ENCODE measurements at places on chromosomes 7 and 10. TPM values are rescaled to one million over a fixed set of nuclear protein-coding genes. Genes with fewer than 3 reads are reported as not detected.
A peak's percentile ranks its signal among the peaks of the same experiment; 100 is the strongest.

DNA sequence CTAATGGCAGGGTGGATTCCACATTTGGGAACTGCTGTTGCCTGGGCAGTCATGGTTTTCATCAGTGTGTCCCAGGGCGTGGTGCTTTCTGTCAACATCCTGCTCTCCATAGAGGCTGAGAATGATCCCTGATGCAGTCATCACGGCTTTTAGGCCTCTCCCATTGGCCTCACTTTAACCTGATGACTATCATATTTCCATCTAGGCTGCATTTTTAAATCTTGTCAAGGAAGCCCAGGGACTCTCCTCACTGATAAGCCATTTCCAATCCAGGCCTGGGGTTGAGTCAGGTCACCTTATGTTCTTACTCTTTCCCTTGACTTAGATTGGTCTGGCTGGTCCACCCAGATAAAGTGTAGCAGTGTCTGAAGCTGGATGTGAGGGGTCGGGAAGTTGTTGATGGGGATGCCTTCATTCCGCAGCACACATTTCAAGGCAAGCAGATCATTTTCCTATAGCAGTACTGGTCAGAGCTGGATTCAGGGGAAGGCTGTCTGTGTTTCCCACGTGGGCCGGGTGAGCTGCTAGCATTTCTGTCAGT lies 177.0 kb downstream of the AUTS2 start:
- DNase-seq: no peak

KAZALD1 gene
- total RNA-seq: 4.5 TPM

DNA sequence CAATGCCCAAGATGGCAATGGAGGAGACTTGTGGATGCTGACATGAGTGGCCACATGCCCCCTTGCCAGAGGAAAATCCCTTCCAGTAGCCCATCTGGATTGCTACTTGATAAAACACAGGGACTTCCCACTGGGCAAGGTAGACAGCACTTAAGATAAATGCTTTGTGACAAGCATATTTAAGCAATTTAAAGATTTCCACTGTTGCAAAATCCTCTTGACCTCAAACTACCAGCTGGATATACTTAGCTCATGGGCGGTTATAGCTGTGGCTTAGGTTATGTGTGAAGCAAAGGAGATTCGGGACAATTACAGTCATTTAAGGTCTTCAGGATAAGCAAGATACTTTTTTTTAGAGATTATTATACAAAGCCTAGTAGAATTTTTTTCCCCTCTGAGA lies 238.1 kb downstream of the BMPER start:
- DNase-seq: no peak

KNDC1 gene
- 0.65 TPM for total RNA-seq

HABP2 gene
- total RNA-seq: not detected

DNA sequence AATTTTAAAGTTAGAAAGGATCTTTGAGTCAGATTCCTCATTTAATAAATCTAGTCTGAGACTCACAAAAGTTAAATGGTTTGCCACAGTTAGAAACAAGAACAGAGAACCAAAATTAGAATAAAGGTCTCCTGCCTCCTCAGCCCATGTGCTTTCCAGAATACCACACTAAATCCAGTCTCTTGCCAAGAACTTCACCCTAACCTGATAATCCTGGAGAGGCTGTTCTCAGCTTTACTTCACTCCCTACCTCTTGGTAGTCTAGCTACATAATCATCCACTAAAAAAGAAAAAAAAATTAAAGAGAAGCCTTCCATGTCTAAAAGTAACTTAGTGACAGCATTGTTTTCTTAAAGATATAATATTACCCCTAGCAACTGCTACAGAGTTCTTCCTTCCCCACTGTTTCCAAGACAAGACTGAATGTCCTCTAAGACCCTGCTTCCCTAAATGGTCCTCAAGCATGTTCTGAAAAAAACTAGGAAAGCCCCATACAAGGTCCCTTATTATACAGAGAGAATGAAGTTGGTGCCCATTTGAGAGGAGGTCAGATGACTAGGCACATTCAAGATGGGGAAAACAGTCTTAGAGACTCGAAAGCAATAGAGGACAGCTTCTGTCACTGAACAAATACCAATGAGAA lies 56.8 kb downstream of the ZNF438 start:
- no peak for DNase-seq

ADAMTS14 gene
- total RNA-seq: 1.3 TPM

- peak; percentile 90 for DNase-seq
These were observed 14.9 kb downstream of the TRIM56 start for GRCh38 chr7:101099969-101100781.

DNA sequence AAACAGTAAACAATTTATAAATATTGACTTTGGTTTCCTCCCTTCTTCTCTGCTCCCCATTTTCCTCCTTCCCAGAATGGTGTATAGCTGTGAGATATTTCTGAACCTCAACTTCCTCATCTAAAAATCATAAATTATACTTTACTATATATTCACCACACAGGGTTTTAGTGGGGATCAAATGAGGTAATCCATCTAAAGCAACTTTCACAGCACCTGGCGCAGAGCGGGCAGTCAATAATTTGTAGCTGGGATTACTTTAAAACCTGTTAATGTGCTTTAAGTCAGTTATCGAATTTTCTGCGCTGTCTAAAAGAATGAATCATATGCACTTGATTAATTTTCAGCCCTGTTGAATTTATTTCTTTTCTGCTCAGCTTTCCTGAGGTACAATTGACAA lies 172.7 kb downstream of the PTEN start:
- DNase-seq: no peak

DNA sequence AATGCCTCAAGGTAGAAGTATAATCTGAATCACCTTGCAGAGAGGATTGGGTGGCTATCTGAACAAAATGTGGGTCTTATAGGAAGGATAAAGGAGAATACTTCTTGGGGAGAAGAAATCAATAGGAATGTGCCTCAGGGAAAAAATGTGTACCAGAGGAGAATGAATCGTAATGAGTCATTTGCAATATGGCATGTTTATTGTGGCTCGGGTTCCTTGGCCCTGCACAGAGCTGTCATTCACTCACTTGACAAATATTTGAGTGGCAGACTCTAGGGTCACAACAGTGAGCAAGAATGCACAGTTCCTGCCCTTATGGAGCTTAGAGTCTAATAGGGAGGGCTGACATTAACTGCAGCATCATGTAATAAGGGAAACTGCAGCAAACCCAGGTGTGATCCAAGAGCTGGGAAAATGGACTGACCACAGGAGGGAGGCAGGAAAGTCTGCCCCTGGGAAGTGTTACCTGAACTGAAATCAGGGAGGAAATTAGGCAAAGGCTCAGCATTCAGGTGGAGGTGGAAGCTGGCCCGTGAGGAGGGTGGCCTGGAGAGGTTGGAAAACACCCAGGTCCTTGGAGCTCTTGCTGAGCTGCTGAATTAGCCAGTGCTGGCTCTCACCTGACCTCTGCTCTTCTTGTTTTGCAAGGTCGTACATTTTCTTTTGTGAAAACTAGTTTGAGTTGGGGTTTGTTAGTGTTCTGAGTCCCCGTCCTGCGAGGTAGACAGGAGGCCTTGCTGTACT lies 203.9 kb downstream of the FRMD4A start:
- no peak for DNase-seq

DNA sequence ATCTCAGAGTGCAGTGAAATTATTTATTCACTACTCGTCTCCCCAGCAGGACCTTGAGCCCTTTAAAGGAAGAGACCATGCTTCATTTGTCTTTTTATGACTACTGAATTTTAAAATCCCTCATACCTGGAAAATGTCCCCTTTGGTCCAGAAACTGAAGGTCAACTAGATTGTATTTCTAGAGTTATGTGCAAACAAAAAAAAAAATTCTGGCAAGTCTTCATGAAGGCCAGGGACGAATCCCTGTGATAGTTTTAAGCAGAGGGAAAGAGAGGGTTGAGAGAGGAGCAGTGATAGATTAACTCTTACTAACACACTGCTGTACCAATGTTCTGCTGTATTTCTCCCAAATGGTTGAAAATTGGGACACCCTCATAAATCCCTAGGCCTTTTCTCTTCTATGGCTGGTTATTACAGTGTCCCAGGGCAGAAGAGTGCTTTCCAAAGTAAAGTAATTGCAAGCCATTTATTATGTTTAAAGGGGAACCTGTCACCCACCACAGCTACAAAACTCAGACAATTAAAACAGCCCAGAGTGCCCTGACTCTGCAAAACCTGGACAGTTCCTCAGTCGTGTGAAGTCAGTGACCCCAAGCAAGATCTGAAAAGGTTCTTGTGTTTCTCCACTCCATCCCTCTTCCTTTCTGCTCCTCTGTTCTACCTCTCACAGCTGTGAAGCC lies 182.8 kb upstream of the AOAH start:
- DNase-seq: no peak

GRCh38 chr10:75398200-75398691 lies 3.3 kb downstream of the ZNF503 start:
- DNase-seq: no peak

DNA sequence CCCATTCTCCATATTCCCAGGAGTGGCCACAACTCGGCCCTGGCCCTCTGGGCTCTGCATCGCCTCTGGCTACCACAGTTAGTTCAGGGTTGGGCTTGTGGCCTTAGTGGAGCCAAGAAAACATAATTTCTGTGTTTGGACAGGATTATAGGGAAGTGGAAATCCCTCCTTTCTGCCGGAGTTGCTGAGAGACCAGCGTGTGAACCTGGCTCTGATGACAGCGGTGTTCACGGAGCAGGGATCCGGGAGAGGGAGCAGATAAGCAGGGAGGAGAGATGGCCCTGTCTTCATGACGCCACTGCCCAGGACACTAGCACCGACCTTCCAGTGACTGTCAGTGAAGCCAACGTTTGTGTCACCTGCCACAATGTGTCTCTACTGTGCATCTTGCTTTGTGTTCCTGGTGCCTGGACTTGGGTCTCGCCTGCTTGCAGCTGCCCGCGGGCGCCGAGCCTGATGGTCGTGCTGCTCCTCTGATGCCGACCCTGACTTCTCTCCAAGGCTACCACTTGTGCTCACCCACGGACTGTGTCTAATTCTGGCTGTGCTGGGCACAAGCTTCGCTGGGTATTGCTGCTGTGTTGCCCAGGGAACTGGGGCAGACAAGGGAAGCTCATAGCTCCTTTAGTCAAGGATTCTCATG lies 67.0 kb upstream of the VIPR2 start:
- no peak for DNase-seq

GRCh38 chr10:36669615-36670352 lies 455.6 kb upstream of the ANKRD30A start:
- no peak for DNase-seq

STX1A gene
- total RNA-seq: 18.0 TPM
